Stimulated activated CD8-positive, alpha-beta memory T cell treated with anti-CD3 and anti-CD28 coated beads, Interleukin-7, amount 100 ng/mL, for 48 hours (primary cell): ENCODE measurements at places on chromosomes 3 and 15.

DNA sequence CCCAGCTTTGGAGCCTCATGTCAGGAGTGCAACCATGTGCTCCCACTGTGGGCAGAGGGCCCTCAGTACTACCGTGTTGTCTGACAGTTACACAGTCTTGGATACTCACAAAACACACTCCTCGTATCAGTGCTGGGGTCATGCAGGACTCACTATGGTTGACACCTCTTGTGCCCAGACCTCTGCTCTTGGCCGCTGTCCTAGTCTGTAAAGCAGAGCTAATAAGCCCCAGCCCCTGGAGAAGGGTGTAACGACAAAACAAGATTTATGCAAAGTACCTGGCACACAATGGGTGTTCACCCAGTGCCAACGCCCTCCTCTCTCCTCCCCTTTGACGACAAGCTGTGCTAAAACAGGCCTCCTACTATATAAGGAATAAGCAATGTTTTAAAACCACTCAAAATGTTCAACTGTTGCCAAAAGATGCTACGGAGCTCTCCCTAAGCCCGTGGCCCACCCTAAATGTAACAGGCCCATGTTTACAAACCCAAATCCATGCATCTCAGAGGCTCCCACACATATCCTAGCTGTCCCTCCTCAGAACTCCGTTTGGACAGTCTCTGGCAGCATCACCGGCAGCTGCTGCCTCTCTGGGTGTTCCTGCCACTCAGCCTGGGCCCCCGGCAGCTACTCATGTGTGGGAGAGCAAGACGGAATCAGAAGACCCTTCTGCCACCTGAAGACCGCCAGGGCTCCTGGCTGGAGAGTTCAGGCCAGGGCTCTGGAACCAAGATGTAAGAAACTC lies 65.8 kb downstream of the MRPL46 start:
- no peak for DNase-seq

DNA sequence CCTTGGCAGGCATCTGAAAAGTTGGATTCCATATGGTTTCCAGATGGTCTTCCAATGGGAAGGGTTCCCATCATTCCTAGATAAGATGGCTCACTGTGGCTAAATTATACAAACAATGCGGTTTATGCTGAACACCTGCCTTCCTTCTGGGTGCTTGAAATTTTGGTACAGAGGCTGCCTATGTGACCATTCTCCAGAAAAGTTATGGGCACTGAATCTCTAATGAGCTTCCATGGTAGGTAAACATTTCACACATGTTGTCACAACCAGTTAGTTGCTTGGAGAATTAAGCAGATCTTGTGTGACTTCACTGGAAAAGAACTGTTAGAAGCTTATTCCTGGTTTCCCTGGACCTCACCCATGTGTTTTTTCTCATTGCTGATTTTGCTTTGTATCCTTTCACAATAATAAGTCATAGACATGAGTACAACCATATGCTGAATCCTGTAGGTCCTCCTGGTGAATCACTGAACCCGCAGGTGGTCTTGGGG lies 30.1 kb downstream of the PLOD2 start:
- no peak for DNase-seq

- DNase-seq: no peak
These were observed 121.9 kb upstream of the ARHGEF3 start for GRCh38 chr3:56923526-56924224.

GRCh38 chr3:68620211-68620610 lies 312.1 kb downstream of the TAFA4 start:
- DNase-seq: no peak
